ENCODE measurements at places on chromosomes 6 and 20.

GRCh38 chr6:142235272-142235671, 66.5 kb upstream of the ADGRG6 start:
- DNase-seq = no peak

DNA sequence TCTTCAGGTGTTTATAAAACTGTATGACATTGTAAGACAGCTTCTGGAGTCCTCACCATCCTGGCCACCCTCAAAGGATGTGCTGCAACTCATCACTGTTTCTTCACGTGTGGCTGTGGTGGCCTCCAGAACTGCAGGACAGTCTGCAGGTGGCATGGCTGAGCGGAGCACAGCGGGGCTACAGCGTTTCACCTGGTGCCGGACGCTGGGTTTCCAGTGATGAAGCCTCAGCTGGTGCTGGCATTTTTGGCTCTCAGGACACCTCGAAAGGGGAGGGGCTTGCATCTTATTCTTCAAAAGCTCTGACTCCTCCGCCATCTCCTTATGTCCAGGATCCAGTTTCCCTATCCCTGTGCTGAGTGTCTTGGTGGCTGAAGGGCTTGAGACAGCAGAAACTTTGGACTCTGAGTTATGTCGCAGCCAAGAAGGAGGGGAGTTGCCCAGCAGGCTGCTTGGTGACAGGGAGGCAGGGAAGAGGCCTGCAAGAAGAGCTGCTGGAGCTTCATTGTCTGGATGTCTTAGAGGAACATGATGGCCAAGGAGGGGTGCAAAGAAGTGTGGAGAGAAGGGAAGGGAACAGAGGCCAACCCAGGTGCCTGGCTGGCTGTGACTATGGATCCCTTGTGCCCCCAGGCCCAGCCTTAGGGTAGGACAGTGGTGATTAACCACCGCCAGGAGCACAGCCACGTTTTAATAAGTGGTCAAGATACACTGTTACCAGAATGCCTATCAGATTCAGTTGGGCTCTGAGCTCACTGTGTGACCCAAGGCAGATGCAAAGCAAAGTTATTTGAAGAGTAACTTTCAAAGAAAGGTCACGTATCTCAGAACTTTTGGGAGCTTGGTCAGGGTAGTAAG, 58.7 kb downstream of the GTF2H5 start:
- DNase-seq = no peak

GRCh38 chr6:154341871-154342270, 14.7 kb downstream of the IPCEF1 start:
- DNase-seq = no peak

DNA sequence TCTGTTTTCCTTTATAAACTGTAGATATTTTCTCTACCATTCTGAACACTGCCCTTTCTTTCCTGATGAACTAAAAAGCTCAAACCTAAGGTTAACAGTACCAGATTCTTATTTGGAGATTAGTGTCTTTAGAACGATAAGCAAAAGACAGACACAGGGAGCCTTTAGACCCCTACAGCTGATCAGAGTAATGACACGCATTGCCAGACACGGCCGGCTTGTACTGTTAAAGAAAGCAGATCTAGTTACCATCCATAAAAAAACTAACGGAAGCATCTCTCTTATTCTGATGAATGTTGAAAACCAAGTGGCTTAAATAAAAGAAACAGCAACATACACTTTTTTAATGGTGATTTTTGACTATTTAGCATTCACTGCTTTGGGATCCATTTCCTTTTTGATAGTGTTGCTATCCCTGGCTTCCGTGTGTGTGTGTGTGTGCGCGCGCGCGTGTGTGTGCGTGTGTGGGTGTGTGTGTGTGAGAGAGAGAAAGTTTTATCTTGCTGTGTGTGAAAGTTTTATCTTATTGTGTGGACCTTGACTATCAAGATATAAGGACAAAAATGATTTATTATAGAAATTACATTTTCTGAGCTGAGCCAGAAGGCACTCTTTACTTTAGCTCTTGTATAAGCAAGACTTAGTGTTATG, 95.6 kb upstream of the SLC35B3 start:
- no peak for DNase-seq

- no peak for DNase-seq
These were observed 82.5 kb downstream of the ARID1B start for GRCh38 chr6:156859686-156860085.

DNA sequence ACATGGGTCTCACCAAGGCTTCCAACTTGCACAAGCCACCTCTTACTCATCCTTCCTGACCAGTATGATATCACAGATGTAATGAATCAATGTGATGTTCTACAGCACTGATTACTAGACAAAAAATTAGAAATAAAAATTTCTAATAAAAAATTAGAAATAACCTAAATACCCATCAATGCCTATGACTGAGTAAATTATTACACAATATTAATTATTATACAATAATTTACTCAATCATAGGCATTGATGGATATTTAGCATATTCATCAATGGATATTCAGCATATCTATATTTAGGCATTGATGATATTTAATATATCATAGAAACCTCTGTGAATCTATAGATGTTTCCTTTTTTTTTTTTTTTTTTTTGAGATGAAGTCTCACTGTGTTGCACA, 43.2 kb upstream of the MBOAT1 start:
- no peak for DNase-seq

- DNase-seq = no peak
These were observed 450.2 kb downstream of the CDC5L start for GRCh38 chr6:44837741-44838140.

GRCh38 chr20:31602779-31603441, 2.2 kb upstream of the ID1 start:
- DNase-seq = no peak

GRCh38 chr20:24609757-24610156, 140.3 kb downstream of the SYNDIG1 start:
- no peak for DNase-seq

GRCh38 chr6:36712816-36713215, 15.2 kb downstream of the RAB44 start:
- DNase-seq = no peak

DNA sequence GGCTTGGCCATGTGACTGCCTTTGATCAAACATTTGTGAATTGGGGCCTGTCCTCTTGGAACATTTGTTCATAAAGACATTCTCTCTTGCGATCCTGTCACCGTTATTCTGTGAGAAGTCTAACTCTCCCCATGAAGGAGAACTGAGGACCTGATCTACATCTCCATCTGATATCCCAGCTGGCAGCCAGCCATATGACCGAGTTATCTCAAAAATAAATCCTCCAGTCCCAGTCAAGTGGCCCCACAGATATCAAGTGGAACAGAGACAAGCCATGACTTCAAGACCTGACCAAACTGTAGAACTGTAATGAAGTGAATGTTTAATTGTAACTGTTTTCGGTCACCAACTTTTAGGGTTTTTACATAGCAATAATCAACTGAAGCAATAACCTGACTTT, 25.7 kb downstream of the SNX3 start:
- DNase-seq = no peak

GRCh38 chr6:45732731-45733130, 282.9 kb downstream of the CLIC5 start:
- no peak for DNase-seq

- no peak for DNase-seq
These were observed 488.3 kb downstream of the CDH26 start for GRCh38 chr20:60446267-60447111.

DNA sequence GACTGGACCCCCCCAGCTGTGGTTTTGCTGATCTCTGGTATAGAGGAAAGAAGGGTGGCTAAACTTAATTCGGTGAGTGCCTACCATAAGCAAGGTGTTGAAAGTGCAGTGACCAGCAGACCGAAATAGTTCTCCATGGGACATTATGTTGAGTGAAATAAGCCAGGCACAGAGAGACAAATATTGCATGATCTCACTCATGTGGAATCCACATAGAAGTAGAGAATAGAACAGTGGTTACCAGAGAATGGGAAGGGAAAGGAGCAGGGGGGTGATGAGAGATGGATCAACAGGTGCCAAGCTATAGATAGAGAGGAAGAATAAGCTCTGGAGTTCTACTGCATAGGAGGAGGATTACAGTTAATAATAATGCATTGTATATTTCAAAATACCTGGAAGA, 9.7 kb upstream of the GCNT2 start:
- no peak for DNase-seq

DNA sequence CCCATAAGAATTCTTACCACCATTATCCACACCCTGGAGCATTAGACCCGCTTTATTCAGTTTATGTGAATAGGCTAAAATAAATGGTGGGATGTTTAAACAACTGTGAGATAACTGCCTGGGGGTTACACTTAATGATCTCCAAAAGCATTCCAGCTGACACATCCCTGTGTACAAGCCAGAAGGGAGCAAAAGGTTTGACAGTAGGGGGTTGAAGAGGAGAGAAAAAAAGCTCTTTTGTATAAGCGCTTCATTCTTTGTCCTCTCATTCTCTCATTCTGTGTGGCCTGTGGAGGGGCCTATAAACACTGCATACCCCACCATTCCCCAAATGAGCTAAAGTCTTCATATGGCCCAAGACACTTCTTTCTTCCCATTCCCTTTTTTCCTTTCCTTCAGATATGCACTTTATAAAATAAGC, 30.8 kb upstream of the COL21A1 start:
- DNase-seq = no peak

DNA sequence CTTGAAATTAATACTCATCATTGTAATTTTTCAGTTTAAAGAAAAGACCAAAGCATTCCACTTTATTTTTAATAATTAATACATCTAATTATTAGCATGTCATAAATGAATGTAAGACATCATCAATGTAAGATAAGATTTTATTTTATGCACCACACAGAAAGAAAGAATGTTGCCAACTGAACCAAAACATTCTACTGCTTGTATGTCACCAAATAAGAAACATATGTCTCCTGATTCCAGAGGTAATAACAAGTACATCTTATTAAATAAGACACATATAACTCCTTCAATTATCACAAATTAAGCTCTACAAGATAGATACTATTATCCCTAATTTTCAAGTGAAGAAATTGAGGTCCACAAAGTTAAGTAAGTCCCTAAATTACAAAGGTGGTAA, 189.5 kb downstream of the GMDS start:
- no peak for DNase-seq

GRCh38 chr6:147716434-147716833, 207.9 kb downstream of the SAMD5 start:
- DNase-seq = no peak

DNA sequence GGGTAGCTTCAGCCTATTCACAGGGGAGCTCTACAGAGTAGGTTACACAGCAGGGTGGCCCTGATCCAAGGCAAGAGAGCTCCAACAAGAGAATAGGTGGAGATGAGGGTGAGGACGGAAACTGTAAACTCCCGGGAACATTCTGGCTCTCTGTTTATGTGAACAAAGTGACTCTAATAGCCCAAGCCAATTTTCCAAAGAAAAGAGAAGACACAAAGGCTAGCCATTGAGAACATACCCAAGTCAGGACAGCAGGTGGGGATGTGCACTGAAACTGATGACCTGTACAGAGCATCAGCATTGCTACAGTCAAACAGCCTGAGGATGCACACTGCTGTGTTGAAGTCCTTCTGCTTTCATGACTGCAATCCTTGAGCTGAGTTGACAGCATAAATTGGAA, 136.0 kb upstream of the TOP1 start:
- no peak for DNase-seq

DNA sequence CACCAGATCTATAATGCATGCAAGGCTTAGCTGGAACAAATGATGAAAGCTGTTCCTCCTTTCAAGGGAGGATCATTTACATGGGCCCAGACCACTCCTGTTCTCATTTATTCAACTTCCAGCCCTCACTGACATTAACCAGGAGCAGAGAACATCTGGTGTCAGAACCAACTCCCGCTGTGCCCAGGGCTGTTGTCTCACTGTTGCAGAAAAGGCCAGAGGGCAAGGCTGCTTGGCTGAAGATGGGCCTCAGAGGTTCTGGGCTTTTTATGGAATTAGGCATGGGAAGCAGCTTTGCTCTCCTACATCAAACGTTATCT, 164.2 kb downstream of the GMPR start:
- no peak for DNase-seq

Data from T-cell (primary cell).